ENCODE measurements at places on chromosomes 11 and 22.

DNA sequence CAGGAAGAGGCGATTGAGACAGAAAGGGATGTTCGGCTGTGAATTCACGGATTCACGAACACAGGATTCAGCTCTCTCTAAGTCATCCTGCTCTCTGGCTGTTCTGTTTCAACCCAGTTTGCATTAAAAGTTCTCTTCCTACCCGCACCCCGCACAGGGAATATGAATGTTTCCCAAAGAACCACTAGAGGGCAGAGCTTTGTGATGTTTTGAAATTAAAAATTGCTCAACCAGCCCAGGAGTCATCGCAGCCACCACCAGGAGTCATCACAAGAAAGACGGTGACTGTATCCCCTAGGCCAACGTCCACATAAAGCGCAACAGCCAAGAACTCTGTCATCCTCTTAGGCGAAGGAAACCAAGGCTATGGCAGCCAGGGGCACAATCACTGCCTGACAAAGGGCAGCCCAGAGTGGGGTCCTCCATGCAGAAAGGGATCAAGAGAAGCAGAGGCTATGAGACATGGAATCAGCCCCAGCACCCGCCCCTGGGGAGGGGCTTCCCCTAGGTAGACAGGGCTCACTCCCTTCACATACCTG is 122.4 kb downstream of the WT1 start:
- no peak for DNase-seq

GRCh38 chr11:90630176-90630575 is 407.3 kb upstream of the CHORDC1 start:
- DNase-seq, result no peak

- no peak for DNase-seq
Observed at GRCh38 chr11:131908316-131908715, 537.9 kb downstream of the NTM start.

DNA sequence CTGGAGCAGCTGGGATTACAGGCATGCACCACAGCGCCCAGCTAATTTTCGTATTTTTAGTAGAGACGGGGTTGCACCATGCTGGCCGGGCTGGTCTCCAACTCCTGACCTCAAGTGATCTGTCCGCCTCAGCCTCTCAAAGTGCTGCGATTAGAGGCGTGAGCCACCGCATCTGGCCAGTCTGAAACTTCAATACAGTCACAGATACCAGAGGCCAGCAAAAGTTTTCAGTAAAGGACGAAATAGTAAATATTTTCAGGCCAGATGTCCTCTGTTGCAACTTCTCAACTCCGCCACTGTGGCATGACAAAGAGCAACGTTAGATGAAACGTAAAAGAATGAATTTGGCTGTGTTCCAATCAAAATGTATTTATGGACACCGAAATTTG is 403.6 kb downstream of the MN1 start:
- no peak for DNase-seq

GRCh38 chr11:70296681-70297080 is 26.2 kb downstream of the PPFIA1 start:
- no peak for DNase-seq

- no peak for DNase-seq
Observed at GRCh38 chr11:79514290-79514689, 73.5 kb upstream of the TENM4 start.

DNA sequence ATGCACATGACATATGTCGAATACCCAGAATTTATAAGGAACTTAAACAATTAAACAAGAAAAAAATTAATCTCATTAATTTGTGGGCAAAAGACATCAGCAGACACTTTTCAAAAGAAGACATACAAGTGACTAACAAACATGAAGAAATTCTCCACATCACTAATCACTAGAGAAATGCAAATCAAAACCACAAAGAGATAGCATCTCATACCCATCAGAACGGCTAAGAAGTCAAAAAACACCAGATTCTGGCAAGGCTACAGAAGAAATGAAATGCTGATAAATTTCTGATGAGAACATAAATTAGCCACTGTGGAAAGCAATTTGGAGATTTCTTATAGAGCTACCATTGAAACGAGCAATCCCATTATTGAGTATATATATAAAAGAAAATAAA is 210.6 kb upstream of the LUZP2 start:
- DNase-seq, result no peak

DNA sequence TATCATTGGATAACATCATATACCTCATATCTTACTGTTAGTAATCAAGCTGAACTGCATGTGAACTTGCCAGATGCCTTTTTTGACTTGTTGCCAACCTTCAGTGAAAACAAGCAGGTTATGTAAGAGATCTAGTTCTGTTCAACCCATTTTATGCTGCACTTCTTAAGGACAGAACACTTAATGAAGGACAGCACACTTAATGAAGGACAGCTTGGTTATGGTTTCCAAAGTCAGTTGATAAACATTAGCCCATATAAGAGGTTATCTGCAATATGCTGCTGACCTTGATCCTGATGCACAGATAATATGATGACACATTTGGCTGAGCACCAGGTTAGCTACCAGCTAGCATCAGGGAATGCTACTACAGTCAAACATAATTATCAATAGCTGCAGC is 358.7 kb upstream of the PDGFD start:
- DNase-seq, result no peak

DNA sequence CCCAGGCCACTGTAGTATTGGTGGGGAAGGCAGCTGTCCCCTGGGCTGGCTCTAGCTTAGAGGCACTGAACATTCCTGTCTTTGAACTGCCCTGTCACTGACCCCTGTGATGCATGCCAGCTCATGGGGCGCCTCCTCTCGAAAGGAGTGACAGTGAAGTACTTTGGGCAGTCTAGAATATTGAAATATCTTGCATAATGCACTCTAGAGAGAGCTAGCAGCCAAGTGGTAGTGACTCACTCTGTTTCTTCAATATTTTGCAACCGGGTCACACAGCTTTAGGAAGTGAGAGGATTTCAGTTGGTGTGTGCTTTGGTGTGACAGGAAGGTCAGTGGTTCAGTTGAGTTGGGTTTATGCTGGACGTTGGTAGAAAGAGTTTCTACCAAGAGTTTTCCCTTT is 35.5 kb upstream of the ST14 start:
- no peak for DNase-seq

DNA sequence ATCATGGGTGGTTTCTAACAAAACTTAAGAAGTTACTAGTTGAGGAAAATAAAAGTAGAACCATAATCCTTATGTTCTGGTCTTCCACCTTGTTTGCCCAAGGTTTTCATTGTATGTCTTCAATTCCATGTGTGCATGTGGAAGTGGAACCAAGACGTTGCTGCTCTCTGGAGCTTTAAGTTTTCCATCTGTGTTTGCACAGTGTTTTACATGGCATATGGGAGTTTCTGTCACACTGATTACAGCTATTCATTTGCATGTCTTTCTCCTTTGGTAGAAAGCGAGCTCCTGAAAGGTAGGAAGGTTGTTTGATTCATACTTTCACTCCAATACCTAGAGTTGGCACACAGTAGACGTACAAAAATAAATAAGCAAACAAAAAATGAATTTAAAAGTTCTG is 112.6 kb upstream of the LUZP2 start:
- no peak for DNase-seq

DNA sequence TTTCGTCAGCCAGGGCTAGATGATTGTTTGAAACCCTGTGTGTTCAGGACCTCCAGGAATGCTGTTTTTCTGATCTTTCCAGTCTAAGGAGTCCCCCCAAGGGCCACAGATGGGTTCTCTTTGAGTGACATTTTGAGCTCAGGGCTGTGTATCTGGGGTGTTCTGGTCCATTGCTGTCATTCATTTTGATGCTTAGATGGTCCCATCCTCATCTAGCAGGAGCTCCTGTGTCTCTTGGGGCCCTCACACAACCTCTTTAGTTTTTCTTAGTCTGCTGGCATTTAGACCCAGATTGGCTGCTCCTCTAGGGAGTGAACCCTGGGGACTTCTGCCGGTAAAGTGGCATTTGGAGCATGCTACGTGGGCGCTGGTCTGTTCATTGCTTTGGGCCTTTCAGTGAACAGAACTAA is 39.1 kb downstream of the MED15 start:
- no peak for DNase-seq

DNA sequence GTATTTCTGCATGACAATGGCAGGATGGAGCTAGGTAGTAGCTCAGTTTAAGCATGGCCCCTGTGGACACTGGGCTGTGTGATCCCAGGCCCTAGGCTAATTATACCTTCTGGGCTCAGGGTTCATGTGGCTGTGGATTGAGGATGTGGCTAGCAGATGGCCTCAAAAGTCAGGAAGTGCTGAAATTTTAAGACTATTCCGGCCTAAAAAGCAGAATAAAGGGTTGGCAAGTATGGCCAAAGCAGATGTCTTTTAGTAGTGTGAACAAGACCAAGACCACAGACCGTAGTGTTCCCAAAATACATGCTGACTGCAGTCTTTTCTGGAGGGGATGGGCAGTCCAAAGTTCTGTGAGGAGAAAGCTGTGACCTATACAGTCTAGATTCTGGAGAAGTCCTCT is 115.7 kb upstream of the RAG2 start:
- no peak for DNase-seq

DNA sequence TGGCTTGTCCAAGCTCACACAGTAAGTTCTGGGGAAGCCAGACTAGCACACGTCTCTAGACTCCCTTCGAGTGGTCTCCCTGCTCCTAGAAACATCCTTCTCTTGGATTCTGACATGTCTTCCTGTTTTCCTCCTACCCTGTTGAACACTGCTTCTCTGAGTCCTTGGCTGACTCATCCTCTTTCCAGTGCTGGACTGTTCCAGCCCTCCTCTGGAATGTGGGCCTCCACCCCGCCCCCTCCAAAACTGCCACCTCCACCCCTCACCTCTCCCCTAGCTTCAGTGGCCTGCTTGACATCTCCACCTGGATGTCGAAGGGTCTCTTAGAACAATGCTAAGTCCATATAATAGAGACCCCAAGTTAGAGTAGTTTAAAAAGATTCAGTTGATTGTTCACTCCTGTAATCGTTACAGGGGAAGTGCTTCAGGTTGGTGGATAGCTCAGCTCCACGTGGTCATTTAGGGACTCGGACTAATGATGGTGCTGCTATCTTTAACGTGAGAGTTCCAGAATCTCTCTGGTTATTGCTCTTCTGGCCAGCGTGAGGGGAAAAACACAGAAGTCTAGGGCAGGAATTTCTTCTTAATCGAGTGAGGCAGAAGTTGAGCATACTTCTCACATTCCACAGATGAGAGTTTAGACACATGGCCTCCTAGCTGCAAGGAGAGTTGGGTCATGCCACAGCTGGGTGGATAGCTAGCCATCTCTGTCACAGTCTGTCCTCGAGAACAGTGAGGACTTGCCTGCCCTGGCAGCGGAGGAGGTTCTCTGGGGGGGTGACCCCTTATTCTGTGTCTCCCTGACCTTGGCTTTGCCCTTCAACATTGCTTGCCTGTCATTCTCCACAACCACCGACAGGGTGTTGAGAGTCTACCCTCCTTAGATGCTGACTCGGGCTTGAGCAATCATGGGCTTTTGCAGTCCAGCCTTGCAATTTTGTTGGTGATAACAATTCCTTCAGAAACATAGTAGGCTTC is 4.7 kb upstream of the C11orf96 start:
- no peak for DNase-seq

DNA sequence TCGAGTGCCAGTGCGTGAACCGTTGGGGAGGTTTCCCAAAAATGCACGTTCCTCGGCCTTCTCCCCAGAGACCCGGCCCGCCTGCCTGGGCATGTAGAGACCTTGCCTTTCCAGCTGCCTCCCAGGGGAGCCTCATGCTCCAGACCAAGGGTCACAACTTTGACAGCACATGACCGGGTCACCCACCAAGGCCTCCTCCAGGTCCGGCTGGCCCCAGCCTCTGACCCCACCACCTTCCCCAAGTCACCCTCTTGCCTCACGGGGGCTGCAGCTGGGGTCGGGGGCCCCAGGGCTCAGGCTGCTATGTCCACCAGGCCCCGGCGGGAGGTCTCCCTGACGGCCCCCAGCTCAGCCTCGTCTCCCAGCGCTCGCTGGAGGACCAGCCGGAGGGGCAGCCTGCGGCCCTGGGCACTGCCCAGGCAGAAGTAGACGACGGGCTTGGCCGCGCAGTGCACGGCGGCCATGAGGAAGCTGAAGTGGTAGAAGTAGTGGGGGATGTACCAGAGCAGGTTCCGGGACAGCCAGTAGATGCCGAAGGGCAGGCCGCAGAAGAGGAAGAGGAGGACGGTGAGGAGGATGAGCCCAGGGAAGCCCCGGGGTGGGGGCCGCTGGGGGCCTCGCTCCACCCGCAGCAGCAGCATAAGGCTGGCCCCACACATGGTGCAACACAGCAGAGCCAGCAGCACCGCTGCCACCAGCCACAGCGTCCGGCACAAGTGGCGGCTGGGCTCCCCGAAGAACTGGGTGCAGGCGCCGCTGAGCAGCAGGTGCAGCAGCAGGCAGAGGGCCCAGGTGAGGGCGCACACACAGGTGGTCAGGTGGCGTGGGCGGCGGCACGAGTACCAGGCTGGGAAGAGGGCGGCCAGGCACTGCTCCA is 4.4 kb downstream of the MRGPRE start:
- no peak for DNase-seq

- DNase-seq, result no peak
Observed at GRCh38 chr11:44176546-44177213, 81.2 kb downstream of the EXT2 start.

DNA sequence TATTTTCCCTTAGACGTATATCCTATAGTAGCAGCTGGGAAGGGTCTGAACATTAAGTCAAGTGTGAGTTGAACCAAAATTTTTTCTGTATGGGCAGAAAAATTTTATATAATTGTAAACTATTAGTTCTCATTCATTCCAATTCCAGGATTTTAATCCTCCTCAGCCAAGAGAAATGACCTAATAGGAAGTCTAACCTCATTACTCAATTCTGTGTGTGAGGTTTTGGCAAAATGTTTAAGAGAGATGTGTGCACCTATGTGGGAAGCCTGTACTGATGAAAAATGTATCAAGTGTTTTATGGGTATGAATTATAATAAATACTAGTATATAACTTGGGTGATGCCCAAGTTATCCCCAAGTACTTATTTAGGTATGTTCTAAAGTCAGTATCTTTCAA is 311.6 kb upstream of the PITPNB start:
- DNase-seq, result no peak

GRCh38 chr22:20076627-20077172 is 3.3 kb upstream of the DGCR8 start:
- no peak for DNase-seq

DNA sequence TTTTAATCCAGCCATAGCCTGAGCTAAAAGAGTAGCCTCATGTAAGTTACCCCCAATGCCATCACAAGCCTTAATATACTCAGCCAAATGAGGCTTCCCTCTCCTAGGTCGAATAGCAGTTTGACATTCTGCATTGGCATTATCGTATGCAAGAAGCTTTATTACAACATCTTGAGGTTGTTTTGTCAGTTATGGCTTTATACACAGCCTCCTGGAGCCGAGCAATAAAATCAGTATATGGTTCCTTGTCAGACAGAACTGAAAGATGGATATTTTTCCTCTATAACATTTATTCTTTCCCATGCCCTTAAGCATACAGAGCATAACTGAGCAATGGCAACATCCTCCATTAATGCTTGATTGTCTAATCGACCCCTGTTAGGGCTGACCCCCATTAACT is 5.4 kb upstream of the DNAJB13 start:
- DNase-seq, result no peak

DNA sequence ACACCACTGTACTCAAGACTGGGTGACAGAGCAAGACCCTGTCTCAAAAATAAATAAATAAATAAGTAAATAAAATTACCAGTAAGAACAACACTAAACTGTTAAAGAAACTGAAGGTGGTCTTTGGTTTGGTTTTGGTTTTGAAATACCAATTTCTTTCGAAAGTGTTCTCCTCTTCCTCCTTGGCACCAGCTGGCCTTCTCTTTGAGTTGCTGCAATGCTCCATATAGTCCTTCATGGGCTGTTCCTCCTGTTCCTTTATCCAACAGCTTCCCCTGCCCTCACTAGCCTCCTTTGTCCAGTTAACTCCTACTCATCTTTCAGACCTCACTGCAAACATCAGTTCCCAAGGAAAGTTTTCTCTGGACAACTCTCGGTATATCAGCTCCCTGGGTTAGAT is 5.0 kb upstream of the UVRAG start:
- DNase-seq, result no peak

Measured in CD4-positive, CD25-positive, alpha-beta regulatory T cell (primary cell).